Stimulated activated CD8-positive, alpha-beta memory T cell treated with anti-CD3 and anti-CD28 coated beads, Interleukin-7, amount 100 ng/mL, for 24 hours (primary cell): ENCODE measurements at places on chromosomes 3 and 15.

- no peak for DNase-seq
Measured at GRCh38 chr15:100220058-100220768, 121.6 kb downstream of the ADAMTS17 start.

GRCh38 chr15:49832511-49832910 is 211.7 kb downstream of the DTWD1 start:
- DNase-seq, result no peak

GRCh38 chr15:52217186-52217585 is 26.0 kb upstream of the GNB5 start:
- no peak for DNase-seq

DNA sequence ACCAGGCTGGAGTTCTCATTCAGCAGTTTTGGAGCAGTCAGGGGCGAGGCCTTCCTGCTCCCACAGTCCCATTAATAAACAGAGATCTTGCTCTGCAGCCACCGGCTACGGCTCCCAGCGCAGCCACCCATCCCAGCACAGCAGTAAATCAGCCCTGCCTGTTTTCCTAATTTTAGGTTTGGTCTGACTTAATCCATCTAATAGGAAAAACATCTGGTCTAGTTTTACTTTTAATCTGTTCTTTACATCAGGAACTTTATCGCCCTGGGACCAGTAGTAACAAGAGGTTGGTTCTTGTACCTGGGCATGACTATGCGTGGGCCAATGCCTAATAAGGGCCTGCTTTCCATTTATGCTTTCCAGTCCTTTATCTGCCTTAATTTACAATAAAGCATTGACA is 264.0 kb upstream of the DPH6 start:
- DNase-seq, result no peak
